NCI-H1694 (cell line): ENCODE measurements at places on chromosomes 7 and 10.

DNA sequence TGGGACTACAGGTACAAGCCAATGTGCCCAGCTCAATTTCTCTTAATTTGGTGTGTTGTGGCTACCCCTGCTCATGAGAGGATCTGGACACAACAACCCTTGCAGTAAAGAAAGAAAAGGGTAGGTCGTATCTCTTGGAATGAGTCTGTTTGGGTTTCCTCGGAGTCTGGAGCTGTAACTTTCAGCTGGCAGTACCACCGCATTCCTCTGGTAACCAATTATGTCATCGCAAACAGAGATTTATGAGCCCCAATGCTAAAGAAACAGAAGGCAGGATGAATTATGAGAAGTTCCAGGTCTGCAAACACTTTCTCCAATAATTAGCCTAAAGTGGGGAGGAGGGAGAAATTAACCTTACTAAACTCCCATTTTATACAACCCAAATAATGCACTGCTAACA lies 186.6 kb upstream of the NRP1 start:
- no peak for DNase-seq

DNA sequence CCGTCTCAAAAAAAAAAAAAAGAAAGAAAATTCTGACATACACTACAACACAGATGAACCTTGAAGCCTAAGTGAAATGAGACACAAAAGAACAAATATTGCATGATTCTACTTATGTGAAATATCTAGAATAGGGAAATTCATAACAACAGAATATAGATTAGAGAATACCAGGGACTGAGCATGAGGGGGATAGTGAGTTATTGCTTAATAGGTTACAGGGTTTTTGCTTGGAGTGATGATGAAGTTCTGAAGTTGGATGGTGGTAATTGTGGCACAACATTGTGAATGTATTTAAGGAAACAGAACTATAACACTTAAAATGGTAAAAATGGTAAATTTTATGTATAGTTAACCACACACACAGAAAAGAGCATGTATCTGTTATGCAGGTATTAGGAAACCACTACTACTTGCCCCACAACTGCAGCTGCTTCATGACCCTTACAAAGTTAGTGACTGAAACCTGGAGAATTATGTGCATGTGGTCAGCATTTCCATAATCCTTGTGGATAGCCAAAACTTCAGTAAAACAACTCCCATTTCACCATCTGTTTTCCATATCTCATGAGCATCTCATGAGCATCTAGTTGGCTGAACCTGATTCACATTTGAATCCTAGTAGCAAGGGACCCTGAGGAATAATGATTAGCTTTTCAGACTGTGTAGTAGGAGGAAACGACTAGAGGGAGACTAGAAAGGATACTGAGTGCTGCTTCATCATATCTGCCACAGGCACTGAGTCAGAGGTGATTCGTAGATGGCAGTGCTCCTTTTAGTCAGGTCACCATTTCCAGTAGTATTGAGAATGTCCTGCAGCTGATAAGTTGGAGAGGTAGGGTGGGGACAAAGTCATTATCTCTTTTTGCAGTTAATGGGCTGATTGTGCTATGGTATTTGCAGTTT lies 26.3 kb downstream of the SAMD8 start:
- DNase-seq = no peak

- no peak for DNase-seq
Observed at GRCh38 chr7:73890555-73891147, 29.7 kb downstream of the TMEM270 start.

DNA sequence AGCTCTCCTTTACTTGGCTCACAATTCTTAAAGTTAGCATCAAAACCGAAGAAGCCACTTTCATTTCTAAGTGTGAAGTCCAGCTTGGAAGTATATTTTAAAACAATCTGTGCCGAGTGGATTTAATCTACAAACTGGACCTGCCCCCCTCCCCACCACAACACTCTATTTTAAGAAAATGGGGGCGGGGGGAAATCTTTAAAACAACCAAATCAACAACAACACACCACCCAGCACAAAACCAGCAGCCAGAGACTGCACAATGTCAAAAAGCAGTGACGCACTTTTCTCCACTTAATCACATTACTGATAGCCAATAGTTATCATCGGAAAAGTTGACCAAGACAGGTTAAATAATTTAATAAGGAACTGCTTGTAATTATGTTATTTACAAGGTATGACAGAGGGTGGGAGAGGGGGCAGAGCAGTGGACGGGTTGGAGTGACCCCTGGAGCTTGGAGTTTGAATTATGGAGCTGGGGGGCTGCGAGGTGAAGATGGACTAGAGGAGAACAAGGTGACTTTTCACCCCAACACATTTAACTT lies 2.8 kb downstream of the EBF3 start:
- no peak for DNase-seq

DNA sequence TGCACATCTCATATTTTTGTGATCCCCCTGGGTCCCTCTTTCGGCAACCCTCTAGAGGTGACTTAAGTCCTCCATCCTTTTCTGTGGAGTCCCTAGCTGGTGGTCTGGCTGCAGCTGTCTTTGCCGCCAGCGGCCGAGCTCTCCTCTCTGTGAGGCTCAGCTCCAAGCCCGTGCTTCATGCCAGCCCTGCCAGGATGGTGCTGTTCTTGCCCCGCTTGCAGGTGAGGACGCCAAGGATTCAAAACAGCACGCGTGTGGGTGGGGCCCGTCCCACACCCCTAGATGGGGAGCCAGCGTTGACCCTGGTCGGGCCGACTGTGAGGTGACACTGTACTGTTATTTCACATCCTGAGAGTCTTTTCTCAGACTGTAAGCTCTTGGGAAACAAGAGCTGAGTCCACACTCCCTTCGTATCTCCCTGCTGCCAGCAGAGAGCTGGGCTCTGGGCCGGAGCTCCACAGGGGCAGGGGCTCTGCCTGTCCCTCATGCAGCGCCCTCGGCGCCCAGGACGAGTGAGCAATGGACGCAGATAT lies 36.6 kb upstream of the GJD4 start:
- no peak for DNase-seq

GRCh38 chr7:122166275-122166674 lies 22.2 kb upstream of the AASS start:
- no peak for DNase-seq

GRCh38 chr10:17915181-17915580 lies 36.5 kb upstream of the SLC39A12 start:
- DNase-seq = no peak

- no peak for DNase-seq
Observed at GRCh38 chr10:125217990-125218675, 57.8 kb upstream of the CTBP2 start.

GRCh38 chr7:12730523-12730922 lies 43.1 kb downstream of the ARL4A start:
- DNase-seq = no peak

GRCh38 chr10:24240041-24240751 lies 31.3 kb downstream of the KIAA1217 start:
- DNase-seq = no peak

- DNase-seq = no peak
Observed at GRCh38 chr10:114045136-114046086, 1.7 kb downstream of the ADRB1 start.

GRCh38 chr7:55567571-55567970 lies 4.7 kb downstream of the VOPP1 start:
- no peak for DNase-seq

DNA sequence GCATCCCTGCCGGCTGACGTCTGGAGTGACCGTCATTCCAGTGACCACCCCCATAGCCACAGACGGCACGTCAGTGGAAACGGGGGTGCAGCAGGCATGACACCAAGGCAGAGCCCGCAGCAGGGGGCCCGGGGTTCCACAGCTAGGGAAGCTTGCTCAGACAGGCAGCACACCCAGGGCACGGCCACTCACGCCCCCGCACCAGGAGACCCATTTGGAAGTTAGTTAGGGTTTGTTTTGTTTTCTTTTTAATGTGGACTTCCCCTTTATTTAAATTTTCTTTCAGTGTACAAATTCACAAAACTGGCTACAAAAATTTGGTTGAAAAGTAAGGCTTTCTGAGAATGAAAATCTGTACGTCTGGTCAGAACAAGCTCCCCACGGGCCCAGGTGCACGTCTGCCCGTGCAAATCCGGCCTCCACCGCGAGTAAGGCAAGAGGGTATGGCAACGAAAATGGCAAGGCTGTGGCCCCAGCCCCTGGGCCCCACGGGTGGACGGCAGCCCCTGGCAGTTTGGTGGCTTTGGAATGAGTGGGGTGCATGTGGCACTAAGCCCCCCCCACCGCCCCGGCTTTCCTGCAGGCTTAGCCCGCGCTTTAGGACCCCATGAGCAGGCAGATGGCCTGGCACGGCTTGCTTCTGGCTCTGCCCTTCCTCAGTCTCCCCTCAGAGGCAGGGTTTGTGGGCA lies 124.2 kb downstream of the FAM53B start:
- DNase-seq = no peak

DNA sequence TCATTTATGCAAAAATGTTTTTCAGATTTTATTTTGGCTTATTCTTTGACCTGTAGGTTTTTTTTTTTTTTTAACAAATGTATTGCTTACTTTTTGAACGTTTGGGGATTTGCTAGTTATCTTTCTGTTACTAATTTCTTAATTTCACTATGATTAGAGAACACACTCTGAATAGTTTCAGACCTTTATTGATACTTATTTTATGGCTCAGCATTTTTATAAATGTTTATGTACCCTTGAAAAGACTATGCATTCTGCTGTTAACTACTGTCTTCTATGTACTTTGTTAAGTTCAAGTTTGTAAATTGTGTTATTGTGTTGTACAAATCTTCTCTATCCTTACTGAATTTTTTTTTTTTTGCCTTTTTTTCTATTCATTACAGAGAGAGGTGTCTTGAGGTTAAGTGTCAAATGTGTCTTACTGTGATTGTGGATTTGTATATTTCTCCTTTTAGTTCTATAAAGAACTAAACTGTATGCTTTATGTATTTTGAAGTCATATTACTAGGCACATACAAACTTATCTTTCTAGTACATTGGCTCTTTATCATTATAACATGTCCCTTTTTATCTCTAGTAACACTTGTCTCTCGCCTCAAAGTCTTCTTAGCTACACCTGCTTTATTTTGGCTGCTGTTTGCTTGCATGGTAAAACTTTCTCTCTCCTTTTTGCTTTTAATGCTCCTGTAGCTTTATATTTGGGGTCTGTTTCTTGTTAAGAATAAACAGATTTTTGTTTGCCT lies 8.1 kb downstream of the MKLN1 start:
- DNase-seq = no peak

DNA sequence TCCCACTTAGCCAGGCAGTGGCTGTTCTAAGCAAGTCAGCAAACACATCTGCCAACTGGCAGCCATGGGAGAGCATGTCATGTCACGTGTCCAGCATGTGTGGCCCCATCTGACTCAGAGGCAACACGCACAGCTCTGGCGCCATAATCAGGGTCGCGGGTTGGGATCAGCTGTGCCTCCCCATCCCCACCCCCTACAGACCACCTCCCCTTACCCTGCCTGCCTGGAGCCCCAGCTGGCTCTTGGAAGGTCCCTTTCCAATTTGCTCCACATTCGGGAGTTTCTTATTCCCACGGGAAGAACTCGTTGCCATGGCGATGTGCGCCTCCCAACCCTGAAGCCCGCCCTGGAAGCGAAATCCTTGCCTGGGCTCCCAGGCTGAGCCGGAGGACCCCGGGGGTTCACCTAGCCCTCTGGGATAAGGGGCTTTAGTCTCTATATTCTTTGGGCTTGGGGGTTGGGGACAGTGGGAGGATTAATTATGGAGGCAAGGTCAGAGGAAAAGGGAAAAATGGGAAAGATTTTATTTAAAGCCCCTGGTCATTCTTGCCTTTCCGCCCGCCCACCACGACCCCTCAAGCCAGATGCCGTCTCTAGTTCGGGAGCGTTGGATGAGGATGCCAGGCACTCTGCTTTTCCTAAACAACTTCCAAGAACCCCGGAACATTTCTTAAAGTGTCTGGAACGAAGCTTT lies 283.7 kb downstream of the ZEB1 start:
- peak; percentile 87 for DNase-seq

DNA sequence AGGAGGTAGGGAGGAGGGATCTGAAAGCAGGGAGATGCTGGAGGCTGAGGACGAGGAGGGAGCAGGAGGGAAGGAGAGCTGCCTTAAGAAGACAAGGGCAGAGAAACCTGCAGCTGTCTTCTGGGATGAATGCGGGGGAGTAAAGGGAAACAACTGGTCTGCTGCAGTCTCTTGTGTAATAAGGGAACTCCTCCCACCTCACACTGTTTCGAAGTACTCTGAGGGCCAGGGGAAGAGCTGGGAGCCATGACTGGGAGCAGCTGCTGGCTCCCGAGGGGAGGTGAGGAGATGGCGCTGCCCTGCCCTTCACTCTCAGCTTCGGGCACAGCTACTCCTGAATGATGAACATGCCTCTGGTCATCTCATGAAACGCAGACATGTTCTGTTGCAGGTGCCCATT lies 65.1 kb downstream of the CLEC2L start:
- no peak for DNase-seq

DNA sequence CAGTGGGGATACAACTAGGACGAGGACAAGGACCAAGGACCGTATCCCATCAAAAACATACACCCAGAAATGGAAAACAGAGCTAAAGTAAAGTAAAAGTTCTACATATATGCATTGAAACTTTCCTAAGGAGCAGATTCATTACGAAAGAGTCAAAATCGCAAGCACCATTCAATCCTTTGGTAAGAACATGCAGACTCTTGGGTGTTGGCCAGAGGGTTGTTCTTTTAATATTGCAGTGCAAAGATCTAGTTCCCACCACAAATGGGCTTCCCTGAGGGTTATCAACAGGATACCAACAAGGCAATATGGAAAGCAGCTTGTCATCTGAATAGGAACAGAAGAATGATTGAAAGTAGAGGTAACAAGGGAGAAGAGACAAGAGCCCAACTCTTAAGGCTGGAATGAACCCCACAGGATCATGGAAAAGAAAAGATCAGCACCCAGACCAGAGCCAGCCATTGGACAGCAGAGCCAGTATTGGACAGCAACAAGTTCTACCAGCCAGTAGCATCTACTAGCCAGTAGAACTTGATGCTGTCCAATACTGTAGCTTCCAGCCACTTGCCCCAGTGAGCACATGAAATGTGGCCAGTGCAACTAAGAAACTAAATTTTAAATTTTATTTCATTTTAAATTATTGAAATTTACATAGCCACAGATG lies 66.0 kb downstream of the OSBPL3 start:
- DNase-seq = no peak

GRCh38 chr7:79199266-79199665 lies 254.2 kb downstream of the MAGI2 start:
- no peak for DNase-seq

DNA sequence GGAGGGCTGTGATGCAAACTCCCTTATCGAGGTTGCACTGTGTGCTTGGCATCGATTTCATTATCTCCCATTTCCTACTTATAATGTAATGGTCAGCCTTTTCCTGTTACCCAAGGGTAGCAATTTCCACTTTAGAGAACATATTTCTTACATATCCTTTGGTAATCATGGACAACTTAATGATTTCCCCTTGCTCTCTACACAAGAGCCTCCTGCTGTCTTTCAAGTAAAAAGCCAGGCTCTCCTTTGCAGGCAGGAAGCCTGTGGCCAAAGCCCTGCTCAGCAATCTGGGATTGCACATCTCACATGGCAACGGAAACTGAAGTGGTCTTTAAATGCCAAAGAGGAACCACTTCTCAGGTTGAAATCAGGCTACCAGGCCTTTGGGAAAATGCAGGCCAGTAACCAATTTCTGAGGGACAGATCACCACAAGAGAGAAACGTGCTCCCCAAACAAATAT lies 86.7 kb upstream of the IKZF1 start:
- DNase-seq = no peak
